ENCODE measurements at places on chromosomes 7 and 10.
A peak's percentile ranks its signal among the peaks of the same experiment; 100 is the strongest.

GRCh38 chr7:151875942-151876898 is 695 bp downstream of the PRKAG2 start:
- peak; percentile 61 for DNase-seq

DNA sequence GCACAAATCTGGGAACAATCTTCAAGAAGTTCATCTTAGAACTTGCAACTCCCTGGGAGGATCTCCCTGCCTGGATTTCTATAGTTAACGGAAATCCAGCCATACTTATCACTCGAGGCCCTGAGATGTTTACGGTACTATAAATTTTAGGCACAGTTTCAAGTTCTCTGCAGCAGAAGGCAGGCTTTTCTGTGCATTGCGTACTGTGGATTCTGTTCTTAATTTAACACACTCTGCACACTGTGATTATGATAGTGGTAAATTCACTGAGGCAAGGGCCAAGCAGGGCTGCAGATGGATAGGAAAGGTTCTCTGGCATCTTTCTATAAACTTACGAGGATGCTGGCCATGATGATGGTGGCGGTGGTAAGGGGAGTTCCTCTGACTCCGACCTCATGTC is 10.6 kb downstream of the INHBA start:
- no peak for DNase-seq

- no peak for DNase-seq
These were observed 52.7 kb downstream of the TAS2R16 start for GRCh38 chr7:122942765-122943164.

DNA sequence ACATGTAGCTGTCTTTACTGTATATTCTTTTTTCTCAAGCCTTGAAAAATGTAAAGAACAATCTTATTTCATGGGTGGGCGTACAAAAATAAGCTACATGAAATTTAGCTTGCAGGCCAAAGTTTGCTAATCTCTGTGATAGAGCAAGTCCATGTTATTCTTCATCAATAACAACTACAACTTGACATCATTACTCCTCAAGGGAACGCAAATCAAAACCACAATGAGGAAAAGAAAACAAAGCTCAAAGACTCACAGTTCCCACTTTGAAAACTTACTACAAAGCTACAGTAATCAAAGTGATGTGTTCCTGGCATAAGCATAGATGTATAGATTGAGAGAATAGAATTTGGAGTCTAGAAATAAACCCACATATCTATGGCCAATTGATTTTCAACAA is 62.5 kb downstream of the GNA12 start:
- DNase-seq: no peak

GRCh38 chr7:8185926-8186683 is 75.9 kb downstream of the ICA1 start:
- DNase-seq: no peak

DNA sequence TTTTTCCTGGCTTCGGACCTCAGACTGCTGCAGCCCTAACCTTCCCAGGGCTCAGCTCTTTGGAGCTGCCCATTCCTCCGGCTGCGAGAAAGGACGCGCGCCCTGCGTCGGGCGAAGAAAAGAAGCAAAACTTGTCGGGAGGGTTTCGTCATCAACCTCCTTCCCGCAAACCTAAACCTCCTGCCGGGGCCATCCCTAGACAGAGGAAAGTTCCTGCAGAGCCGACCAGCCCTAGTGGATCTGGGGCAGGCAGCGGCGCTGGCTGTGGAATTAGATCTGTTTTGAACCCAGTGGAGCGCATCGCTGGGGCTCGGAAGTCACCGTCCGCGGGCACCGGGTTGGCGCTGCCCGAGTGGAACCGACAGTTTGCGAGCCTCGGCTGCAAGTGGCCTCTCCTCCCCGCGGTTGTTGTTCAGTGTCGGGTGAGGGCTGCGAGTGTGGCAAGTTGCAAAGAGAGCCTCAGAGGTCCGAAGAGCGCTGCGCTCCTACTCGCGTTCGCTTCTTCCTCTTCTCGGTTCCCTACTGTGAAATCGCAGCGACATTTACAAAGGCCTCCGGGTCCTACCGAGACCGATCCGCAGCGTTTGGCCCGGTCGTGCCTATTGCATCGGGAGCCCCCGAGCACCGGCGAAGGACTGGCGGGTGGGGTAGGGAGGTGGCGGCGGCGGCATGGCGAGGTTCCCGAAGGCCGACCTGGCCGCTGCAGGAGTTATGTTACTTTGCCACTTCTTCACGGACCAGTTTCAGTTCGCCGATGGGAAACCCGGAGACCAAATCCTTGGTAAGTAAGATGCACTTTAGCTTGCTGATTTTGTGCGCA is at the start of gene PLXDC2:
Gene PLXDC2, plus strand, starts transcription at position 22 of the 820 bp plus-strand sequence.
- no peak for DNase-seq

- no peak for DNase-seq
These were observed 35.3 kb downstream of the VSTM4 start for GRCh38 chr10:49080071-49080470.

DNA sequence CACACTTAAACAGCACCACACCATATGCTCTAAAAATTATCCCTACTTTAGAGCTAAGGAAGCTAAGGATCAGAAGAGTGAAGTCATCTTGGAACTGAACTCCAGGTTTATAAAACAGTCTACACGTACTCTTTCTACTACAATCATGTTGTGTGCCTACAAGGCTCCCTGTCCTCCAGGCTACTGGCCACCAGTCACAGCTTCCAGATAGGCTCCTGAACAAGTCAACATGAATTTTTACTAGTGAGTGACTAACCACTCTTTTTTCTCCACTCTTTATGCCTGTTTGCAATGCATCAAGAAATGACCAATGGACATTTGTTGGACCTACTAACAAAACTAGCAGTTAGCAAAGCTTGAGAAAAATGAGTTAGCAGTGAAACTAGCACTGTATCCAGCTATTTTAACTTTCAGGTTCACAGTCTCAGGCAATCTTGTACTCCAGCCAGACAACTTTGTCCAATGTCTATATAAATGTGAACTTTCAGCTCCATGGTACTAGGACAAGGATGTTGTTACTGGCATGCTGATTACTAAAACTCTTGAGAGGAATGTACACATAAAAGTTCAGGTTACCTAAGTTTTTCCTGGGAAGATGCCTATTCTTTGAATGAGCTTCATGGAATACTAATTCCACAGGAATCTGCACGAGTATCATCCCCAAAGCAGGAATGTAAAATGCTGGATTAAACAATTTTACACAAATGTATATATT is 180.0 kb downstream of the BTAF1 start:
- no peak for DNase-seq

- no peak for DNase-seq
These were observed 277.0 kb downstream of the ACTR3B start for GRCh38 chr7:153036396-153037063.

GRCh38 chr7:8261711-8262695 is at the start of gene ICA1:
TSS of gene ICA1 (minus strand) at chr7:8262167. CDS start at chr7:8235926, 26,241 bp downstream.
- no peak for DNase-seq

GRCh38 chr7:133445617-133446016 is 192.7 kb downstream of the EXOC4 start:
- no peak for DNase-seq

- DNase-seq: no peak
These were observed 175.3 kb downstream of the MDFIC start for GRCh38 chr7:115097175-115097671.

GRCh38 chr10:74813381-74814259 is 12.8 kb upstream of the KAT6B start:
- DNase-seq: no peak

DNA sequence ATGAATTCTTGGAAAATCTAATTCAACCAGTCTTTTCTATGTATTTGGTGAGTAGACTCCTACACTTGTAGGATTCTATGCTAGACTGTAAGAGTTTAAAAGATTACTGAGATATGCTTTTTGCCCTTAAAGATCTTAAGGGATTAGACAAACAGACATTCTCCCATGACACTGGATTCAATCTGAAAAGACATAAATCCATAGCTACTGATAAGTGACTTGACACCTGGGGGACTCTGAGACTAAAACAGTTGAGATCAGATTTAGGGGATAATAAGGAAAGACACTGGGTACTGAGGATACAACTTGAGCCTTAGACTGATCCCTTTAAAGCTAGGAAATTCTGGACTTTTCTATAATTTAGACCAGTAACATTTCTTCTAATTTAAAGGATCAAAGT is 1233.4 kb downstream of the XPNPEP1 start:
- DNase-seq: no peak

DNA sequence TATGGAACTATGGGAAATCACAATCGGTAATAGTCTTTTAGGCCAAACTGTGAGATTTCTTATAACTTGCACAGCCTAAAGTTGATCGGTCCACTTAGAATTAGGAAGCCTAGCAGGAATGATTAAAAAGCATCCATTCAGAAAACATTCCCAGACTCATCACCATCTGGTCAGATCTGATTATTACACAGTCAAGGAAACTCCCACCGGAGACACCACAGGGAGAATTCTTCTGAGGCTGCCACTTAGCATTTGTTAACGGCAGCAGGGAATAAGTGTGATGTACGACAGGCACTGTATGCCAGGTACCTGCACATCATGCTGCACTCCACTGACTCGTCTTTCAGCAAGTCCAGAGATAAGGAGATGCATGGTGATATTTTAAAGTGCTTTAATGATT is 227.6 kb upstream of the STEAP1 start:
- DNase-seq: no peak

- no peak for DNase-seq
These were observed 167.2 kb upstream of the HGF start for GRCh38 chr7:81937091-81937490.

GRCh38 chr7:36287371-36288241 is 102.1 kb upstream of the ANLN start:
- peak; percentile 52 for DNase-seq

DNA sequence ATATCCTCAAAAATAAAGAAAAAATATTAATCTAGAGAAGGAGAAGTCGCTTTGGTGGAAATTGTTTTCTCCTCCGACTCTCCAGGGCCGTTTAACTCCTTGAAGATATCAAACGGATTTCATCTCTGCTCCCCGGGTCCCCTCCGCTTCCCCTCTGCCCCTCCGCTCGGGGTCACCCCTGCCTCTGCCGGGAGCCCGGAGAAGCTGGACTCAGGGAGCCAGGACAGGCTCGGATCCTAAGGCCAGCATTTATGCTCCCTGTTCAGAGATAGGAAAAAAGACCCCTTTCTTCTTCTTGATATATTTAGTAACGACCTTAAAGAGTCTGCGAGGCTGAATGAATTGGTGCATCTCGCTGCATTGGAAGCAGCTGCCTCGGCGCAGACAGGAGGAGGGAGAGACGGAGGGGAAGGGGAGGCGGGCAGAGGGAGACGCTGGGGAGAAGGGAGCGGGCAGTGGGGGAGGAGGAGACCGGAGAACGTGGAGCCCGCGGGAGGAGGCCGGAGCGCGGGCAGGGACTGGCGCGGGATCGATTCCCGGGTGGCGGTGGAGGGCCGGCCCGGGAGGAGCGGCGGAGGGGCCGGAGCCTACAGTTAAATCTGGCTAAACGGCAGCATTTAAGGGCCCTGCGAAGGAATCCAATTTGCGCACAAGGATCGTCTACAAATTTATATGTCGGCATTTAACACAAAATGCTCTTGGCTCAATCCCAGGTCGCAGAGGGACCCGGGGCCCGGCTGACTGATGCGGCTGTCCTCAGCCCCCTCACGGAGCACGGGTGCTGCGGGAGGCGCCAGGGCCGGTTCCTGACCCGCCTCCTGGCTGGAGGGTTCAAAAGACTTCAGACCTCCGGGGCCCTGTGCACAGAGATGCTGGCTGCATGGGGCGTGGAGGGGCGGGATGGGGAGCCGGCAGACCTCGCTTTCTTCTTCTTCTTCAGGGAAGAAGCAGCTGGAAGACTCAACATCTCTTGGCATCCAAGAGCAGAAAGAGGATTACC is 55.6 kb downstream of the CRTAC1 start:
- no peak for DNase-seq

DNA sequence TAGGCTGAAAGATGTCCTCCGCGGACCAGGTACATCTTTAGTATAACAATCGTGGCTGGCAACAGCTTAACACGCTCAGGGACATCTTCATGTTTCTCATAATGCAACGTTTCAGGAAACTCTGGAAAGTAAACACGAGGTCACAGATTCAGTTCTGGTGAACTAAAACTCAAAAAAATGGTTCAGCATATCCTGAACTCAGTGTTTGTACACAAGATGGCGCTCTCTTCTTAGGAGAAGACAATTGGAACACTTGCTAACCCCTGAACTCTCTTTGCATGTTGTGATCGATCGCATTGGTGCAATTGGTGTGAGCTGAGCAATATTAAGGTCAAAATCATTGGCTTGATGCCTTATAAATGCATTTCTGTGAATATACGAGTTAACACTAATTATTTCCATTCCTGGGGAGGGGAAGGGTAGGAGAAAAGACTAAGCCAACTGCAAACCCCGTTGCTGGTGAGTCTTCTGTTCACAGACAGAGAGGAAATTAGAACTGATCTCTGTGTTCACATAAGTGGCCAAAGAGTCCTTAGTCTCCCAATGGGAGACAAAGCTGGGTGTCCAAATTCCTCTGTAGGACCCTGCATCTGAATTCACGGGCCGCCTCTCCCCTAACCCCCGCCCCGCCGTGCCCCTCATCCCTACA is 52.6 kb upstream of the FAM180A start:
- peak; percentile 61 for DNase-seq

DNA sequence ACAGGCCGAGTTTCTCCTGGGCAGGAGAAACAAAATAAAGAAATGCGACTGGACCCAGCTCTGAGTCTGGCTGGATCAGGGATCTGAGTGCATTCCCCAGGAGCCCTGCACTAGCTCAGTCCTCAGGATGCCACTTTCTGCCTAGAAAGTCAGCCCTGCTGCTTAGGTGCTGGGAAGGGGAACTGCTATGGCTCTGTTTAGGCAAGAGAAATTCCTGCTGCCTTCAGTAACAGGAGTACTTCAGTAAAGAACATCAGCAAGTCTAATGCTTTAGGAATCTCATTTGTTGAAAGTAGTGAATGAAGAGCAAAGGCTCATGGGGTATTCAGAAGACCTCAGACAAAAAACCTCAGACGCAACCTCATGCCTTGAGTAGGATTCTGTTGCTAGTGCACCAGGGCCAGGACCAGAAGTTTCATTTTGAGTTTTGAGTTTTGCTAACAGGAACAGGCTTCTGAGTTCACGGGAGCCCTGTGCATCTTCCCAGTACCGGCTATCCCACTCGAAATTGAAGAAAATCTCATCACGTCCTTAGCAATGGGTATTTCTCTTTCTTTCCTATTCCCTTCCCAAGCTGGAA is 170.8 kb upstream of the CDCA7L start:
- DNase-seq: no peak

- no peak for DNase-seq
These were observed 245.9 kb downstream of the FGFR2 start for GRCh38 chr10:121352231-121352855.

GRCh38 chr7:135710417-135711138 is 17.4 kb downstream of the SLC13A4 start:
- DNase-seq: no peak

DNA sequence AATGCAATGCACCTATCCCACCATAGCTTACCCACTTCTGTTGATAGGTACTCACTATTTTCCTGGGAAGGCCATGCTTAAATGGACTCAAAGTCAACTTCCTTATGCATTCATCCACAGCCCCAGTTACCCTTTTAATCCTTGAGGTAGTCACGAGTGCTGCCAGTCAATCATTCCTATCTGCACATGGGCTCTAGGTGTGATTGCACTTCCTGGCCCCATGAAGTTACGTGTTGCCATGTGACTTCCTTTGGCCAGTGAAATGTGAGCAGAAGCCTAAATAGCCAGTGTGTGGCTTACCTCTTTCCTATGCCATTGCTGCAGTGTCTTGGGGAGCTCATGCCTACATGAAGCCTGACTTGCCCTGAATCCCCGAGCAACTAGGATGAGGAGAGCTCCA is 23.5 kb upstream of the EIF5AL1 start:
- DNase-seq: no peak
